ENCODE measurements at places on chromosomes 12 and 14.

DNA sequence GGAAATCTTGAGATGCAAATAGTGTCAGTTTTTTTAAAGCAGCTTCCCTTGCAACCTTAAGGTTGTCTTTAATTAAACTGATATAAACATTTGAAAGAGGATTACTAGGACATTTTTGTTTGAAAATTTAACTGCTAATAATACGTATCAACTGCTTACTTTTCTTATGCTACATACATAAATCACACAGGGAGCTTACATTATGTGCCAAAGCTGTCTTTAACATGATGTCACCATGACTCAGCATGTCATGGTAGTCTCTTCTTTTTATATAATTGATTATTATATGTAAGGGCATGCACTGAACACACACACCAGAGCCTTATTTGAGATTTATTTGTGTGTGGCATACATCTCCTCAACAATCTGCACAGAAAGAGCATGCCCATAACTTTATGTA lies 63.0 kb upstream of the PTHLH start:
- no peak for DNase-seq

DNA sequence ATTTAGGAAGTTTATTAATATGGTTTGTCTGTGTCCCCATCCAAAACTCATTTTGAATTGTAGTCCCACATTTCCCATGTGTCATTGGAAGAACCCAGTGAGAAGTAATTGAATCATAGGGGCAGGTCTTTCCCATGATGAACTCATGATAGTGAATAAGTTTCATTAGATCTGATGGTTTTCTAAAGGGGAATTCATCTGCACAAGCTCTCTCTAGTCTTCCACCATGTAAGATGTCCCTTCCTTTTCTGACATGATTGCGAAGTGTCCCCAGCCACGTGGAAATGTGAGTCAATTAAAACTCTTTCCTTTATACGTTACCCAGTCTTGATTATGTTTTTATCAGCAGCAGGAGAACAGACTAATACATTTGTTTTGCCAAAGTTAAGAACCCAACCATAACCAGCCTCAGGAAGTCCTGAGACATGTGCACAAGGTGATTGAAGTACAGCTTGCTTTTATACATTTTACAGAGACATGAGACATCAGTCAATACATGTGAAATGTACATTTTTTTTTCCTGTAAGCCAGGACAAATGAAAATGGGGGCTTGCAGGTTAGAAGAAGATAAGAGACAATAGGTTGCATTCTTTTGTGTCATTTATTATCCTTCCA lies 1136.7 kb downstream of the TMEM121 start:
- no peak for DNase-seq

- no peak for DNase-seq
Observed at GRCh38 chr12:117042171-117042842, 56.9 kb downstream of the TESC start.

DNA sequence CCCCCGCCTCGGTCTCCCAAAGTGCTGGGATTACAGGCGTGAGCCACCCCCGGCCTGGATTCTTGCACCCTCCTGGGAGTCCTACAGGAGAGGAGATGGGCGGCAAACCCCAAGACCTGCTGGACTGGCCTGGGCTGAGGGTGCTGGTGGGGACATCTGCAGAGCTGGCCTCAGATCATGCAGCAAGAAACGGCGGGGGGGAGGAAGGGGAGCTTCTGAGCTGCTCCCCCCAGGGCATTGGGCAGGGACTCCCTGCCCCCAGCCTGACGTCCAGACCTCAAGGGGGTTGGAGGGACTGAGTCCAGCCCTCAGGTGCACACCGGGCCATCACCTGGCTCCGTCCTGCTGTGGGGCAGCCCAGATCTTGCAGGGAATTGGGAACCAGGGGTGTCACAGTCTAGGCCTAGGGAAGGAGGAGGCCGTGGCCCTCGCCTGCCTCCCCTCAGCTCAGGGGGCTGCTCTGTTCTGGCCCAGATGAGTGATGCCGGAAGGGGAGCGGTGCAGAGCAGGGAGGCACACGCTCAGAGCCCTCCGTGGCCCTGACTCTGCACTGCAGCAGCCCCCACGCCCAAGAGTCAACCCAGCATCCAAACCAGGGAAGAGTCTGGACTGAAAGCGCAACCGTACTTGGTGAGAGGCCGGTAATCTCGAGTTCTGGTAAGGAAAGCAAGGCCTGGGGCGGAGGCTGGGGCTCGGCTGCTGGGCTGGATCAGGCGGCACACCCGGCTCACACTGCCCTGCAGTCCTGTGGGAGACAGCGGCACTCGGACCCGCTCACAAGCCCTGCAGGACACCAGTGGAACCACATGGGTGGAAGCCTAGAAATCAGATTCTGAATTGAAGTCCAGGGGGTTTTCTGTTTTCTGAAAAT lies 8.9 kb upstream of the AMN start:
- no peak for DNase-seq

- DNase-seq = no peak
Observed at GRCh38 chr14:95173518-95173917, 16.2 kb upstream of the DICER1 start.

DNA sequence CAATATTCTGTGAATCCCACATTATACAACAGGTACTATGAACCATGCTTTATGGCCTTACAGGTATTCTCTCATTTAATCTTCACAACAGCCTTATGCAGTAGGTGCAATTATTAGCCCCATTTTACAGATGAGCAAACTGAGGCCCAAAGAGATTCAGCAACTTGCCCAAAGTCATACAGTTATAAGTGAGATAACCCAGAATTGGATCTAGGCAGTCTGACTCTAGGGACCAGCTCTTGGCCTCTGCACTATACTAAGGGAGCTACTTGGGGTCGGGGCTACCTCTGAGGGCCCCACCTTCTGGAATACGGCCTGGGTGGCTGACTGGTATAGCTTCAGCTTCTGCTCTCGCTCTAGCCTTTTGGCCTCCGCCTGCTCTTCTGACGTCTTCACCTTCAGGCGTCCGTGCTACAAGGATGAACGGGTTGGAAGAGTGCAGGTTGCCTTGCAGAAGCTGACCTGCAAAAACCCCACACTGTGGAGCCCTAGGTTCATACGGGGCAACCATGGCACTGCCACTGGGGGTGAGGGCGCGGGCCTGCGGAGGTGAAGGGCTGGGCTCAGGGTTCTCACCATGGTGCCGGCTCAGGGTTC lies 762 bp downstream of the RABGGTA start:
- DNase-seq = no peak

DNA sequence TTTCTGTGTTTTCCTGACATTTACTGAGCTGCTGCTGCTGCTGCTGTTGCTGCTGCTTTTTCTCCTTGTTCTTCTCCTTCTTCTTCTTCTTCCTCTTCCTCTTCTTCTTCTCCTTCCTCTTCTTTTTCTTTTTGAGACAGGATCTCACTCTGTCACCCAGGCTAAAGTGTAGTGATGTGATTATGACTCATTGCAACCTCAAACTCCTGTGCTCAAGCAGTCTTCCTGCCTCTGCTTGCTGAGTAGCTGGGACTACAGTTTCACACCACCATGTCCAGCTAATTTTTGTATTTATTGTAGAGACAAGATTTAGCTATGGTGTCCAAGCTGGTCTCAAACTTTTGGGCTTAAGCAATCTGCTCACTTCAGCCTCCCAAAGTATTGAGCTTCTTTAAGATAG lies 95.8 kb downstream of the TMTC3 start:
- no peak for DNase-seq

- no peak for DNase-seq
Observed at GRCh38 chr12:127654383-127654985, 612.5 kb upstream of the TMEM132C start.
